ENCODE measurements at places on chromosomes 2 and 18. TPM values are rescaled to one million over a fixed set of nuclear protein-coding genes. Genes with fewer than 3 reads are reported as not detected.

DNA sequence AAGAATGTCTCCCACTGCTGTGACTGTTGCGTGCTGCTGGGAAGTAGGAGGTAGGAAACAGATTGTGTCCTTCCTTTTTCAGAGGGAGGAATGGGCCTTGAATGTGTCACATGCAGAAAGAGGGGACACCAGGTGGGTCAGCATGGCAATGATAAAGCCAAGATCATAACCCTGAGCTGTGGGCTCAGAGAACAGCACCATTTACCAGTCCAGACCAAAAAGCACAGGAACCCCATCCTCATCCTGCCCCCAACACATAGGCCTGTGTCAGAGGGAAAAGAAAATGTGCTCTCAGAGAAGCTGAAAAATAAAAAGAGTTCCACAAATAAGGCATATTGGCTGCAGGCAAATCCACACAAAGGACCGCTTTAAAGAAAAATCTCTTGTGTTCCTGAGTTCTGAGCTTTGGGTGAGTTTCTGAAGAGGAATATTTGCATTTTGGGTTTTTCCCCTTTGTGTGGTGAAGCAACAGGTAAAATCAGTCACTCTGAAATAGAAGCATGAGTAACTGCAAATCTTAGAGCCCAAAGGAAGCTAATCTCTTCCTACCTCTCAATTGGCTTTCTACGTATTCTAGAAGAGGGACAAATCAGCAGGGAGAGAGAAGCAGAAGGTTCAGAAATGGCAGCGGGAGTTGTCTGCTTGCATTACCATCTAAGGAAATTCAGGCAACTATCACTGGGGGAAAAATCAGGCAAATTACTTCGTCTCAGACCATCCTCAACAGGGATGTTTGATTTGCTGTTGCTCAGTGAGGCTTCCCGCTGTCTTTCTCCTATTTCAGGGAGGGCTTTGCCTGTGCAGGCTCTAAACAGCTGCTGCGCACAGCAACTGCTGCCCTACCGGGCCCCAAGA is 106.8 kb downstream of the BCL11A start:
- DNase-seq: no peak

DNA sequence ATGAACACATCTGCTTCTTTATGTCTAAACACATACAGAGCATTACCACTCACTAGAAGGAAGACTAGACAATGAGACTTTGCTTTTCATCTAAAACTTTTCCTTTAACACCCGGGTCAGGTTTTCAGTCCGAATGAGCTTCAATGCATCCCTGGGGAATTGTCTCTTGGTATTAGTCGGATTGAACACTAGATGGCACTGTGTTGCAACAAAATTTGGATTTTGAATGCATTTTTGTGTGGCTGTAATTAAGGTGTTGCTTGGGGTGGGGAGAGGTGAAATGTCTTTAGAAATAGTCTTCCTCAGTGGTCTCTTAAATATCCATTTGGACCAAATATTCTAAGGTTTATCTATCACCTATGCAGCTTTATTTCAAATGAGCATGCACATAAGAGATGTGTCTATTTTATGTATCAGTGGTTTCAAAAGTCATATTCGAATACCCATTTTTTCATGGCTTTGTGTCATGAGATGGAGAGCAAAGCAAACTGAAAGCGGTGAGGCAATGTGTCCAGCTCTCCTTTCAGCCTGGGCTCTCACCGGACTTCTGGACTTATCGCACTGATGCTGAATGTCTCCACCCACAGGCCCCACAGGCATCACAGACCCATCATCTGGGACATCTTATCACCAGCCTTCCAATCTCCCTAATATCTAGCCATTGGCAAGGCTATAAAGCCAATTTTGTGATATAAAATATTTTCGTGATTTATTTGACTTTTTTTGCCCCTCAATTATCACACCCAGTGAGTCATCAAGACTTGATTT is 510.3 kb downstream of the RNF144A start:
- DNase-seq: no peak

- DNase-seq: no peak
Measured at GRCh38 chr2:234292205-234292961, 204.5 kb downstream of the ARL4C start.

DNA sequence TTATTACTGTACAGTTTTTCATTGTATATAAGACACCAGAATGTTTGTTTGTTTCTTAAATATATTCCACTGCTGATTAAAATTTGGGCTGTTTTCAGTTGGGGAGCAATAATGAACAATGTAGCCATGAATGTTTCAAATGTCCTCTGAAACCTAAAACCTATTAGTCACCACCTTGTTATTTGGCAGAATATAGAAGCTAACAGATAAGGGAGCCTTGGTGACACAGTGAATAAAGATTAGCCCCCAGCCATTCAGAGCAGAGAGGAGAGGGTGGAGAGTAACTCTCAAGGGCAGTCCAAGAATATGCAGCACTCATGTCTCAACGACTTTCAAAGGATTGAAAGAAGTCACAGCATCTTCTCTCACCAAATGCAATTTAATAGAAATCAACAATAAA is 43.1 kb upstream of the ATP8B1 start:
- DNase-seq: no peak

GRCh38 chr2:147789720-147790119 is 55.1 kb upstream of the ACVR2A start:
- DNase-seq: no peak

GRCh38 chr2:171553858-171554257 is 31.6 kb downstream of the CYBRD1 start:
- no peak for DNase-seq

- no peak for DNase-seq
Measured at GRCh38 chr2:170925923-170926322, 3.1 kb upstream of the GORASP2 start.

- no peak for DNase-seq
Measured at GRCh38 chr2:86055314-86055713, 50.4 kb downstream of the POLR1A start.

DNA sequence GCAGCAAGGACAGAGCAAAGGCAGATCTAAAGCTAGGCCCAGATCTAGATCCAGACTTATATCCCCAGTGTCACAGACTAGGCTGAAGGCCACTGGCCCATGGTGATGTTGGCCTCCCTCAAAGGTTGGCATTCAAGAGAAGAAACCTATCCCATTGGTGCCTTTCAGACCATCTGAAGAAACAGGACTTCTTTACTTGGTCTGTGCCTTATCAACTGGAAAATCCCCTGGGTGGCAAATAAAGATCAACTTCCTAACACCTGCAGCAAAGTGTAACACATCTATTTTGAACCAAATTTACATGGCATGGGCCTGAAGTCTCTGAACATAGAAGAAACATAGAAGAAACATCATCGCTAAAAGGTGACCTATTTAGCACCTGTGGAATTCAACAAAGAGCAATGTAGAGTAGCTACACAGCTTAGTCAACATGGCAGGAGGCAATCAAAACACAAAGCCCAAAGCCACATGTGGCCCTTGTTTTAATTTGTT is 35.8 kb downstream of the METTL4 start:
- no peak for DNase-seq

DNA sequence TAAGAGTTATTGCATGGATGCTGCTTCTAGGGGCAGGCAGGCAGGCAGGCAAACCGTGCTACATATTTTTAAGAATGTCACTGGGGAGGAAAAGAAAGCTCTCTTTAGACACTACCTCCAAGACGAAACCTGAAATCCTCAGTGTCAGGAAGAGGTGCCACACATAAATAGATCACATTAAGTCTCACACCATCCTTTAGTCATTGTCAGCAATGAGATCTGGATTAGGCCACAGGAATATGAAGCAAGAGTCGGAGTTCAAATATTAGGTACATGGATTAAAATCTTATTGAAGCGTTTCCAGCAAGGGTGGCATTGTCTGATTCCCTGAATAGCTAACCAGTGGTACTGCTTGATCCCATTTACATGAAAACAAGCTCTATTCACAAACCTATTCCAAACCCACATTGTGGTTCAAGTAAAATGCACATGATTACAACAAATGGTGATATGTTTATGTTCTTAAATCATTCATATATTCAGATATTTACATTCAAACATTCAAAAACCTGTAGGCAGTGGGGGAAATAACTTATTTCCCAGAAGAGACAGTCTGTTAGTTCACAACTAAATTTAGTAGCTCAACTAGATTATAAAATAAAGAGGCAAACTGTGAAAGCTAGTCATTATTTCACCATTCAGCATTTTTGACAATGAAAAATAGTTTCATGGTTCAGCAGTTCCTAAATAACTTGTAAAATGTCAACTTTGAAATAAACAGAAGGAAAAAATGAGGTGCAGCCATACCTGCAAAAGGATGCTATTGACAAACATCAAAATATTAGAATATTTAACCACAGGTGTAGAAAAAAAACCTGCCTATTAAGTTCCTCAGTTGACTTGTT is 195.4 kb upstream of the SIX3 start:
- no peak for DNase-seq

DNA sequence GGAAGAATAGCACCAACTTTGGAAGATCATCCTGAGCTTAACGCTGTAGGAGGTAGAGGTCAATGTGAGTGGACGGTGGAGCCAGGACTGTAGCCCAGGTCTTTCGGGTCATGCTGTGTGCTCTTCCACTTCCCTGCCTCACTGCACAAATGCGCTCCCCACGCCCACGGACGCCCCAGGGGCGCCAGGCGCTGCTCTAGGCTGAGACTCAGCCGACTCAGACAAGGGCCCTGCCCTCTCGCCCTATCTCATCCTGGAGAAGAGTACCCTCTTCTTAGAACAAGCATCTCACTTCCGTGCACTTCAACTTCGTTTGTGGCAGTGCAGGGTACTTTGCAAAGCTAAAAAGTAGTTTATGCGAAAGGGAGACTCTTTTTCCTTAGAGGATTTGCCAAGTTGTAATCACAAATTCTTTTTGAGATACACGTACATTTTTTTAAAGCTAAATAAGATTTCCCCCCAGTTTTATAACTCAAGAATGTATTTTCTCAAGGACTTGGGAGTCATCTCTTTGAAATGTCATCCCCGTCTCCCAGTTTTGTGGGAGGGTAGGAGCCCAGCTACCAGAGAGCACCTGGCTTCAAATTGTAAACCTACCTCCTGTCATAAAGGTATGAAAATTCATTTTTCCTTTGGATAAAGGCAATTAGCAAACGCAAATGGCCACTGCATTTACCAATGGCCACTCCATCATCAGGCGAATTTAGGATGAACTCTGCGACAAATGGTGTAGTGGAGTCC is 1.2 kb upstream of the PRELID3A start:
- DNase-seq: no peak

DNA sequence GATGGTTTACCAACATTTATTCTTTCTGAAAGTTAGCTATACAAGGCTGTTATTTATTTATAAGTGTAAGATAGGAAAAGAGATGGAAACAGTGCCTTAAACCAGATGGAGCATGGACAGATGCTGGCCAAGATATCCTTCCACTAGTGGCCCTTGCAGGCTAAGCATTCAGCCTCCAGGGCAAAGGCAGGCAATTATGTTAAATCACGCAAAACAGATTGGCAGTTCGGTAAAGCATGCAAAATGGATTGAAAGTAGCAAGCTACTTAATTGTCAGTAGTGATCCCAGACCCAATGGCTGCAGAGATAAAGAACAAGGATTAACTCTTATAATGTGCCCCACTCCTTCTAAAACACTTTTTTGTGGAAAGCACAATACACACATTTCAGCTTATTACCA is 105.4 kb upstream of the MAP4K3 start:
- DNase-seq: no peak

DNA sequence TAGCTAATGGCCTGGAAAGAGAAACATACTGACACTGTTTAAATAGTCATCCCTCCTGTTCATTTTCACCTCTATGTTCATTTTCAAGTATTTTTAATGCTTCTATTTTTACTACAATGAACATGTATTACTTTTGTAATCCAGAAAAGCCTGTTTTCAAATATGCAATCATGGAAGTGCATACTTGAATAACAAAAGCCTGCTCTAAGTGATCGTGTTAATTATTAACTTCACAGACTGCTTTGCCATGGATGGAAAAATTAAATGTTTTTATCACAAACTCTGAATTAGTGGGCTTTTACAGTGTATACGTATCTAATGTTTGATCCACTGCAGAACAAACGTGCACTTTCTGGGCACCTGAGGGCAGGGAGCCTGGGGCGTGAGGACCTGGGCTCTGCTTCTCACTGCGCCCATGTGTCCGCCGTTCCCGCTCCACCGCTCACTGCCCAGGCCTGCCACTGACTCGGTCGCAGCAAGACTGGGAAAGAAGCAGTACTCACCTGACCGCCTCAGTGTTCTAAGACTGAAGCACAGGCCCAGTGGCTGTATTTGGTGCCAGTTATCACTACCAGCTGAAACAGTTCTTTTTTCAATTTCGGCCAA is 80.6 kb downstream of the UXS1 start:
- DNase-seq: no peak

- DNase-seq: no peak
Measured at GRCh38 chr2:58798676-58799208, 557.6 kb upstream of the FANCL start.

DNA sequence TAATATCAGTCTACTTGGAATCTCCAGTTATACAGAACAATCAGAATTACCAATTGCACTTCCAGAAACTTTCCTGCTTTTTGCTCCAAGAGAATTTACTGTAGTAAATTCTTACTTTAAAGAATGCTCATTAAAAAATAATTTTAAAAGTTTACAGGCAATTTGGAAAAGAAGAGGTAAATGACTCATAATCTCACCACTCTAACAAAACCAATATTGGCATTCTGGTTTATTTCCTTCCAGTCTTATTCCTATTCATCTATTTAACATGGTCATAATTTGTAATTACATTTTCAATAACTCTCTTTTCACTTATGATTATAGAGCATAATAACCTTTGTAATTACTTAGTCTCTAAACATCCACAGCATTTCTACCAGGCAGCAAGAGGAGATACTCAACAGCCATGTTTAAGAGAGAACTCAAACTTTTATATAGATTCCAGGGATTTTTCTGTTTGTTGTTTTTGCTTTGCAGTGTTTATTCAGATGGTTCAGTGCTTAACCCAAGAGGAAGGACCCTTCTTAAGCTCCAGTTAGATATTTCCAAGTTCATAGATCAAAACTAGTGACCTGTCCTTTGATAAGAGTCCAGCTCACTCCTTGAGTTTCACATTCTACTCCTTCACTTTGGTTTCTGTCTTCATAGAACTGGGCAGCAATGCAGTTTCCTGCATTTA is 464.7 kb downstream of the TXNL1 start:
- DNase-seq: no peak

DNA sequence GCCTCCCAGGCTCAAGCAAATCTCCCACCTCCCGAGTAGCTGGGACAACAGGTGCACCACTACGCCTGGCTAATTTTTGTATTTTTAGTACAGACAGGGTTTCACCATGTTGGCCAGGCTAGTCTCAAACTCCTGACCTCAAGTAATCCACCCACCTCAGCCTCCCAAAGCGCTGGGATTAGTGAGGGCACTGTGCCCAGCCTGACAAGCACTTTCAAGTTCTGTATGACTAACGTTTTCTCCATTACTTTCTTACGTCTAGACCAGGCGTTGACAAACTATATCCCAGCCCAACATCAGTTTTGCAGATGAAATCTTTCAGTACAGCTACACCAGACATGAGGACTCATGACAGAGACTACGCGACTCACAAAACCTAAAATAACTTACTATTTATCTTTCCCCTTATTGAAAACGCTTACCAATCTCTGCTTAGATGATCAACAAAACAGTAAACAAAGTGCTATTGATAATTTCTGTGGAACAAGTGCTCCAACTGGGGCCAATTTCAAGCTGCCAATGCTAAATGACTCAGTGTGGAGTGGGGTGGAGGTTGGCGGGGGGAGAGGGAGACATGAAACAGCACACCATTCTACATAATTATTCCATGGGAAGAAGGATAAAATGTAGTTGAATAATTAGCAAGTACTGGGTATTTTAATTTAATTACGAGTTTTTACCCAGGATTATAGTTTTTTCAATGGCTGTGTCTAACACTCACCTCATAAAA is 59.1 kb downstream of the SAP130 start:
- DNase-seq: no peak

Gene CHRNA1
- not detected for total RNA-seq

Gene DPP10
- 0.33 TPM for total RNA-seq

Gene FAM228A
- 2.6 TPM for total RNA-seq

Gene TSN
- 42.7 TPM for total RNA-seq

Gene IL1R2
- 8.2 TPM for total RNA-seq

Gene REG3A
- not detected for total RNA-seq
